Effector CD8-positive, alpha-beta T cell (primary cell): ENCODE measurements at places on chromosomes 12 and 14.

DNA sequence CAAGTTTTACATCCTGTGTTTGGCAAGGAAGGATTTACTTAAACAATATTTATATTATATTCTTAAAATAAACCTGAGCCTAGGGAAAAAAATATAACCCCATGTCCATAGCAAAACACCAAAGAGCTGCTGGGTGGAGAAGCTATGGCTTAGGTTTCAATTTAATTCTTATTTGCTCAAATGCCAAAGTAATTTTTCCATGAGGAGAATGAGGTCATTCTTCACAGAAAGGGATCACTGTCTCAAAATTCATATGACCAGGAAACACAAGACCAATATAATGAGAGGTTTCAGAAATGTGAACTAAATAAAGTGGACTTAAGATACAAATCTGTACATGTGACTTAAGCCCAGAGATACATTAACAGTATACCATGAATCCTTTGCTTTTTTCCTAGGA, 195.0 kb downstream of the PHLDA1 start:
- no peak for DNase-seq

- DNase-seq: no peak
These were observed 33.9 kb downstream of the SPTLC2 start for GRCh38 chr14:77582511-77582910.

DNA sequence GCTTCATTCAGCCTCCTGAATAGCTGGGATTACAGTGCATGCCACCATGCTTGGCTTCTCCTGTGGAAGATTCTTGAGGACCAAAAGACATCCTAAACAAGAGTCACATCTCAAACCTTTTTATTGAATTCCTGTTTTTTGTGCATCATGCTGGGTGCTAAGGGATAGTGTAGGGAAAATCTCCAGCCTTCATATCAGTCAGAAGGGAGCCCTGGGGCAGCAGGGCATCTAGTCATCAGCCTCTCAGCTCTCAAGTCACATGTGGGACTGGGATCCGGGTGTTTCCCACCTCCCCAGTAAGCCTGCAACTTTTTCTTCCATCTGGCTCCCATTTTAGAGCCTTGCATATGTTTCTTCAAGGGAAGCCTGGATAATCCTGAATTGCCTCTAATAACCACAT, 25.1 kb upstream of the OASL start:
- no peak for DNase-seq

GRCh38 chr12:45660330-45660729, 69.2 kb upstream of the ARID2 start:
- DNase-seq: no peak

GRCh38 chr12:79069009-79069408, 204.4 kb downstream of the SYT1 start:
- no peak for DNase-seq

DNA sequence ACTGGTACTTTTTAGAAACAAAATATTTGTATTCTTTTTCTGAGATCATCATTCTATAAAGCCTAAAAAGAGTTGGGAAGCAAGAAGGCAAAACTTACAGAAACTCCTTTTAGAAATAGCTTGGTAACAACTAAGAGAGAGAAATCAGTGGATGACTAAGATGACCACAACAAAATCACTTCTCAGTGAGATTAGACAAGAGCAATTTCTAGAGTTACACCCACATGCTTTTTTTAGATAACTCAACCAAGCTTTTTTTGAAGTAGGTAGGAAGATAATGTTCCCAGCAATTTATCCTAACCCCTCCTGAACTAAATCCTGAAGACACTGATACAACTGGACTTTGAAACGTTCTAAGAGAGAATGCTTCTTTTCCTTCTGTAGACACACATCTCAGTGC, 576.4 kb downstream of the SLC6A15 start:
- no peak for DNase-seq
